Cortex of kidney (tissue), 1 donor: ENCODE measurements at places on chromosomes 12 and 14.

- DNase-seq = no peak
Observed at GRCh38 chr12:47573146-47573659, 132.6 kb downstream of the RPAP3 start.

DNA sequence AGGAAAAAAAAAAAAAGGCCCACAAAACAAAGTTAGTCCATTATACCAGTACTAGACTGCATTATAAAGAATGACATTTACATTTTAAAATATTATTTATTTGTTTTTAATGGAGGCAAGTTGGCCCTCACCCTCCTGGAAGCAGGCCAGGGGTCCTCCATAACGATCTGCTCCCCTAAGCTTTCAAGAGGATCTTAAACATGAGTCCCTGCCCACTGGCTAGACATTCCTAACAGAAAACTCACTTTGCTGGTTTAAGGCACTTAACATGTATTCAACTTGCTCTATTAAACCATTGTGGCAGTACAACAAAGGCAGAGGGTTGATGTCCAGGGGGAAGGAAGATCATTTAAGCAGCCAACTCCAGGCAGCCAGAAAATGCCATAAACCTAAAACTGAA lies 111.4 kb downstream of the STXBP6 start:
- no peak for DNase-seq

- DNase-seq = no peak
Observed at GRCh38 chr14:52895000-52895399, 55.9 kb downstream of the FERMT2 start.

GRCh38 chr14:92513966-92514843 lies 624 bp downstream of the RIN3 start:
- DNase-seq = no peak

GRCh38 chr14:65550779-65551643 lies 138.5 kb downstream of the FUT8 start:
- DNase-seq = no peak

GRCh38 chr14:85325134-85326017 lies 204.6 kb upstream of the FLRT2 start:
- DNase-seq = no peak

GRCh38 chr14:74897642-74898041 lies 15.9 kb downstream of the DLST start:
- DNase-seq = no peak

DNA sequence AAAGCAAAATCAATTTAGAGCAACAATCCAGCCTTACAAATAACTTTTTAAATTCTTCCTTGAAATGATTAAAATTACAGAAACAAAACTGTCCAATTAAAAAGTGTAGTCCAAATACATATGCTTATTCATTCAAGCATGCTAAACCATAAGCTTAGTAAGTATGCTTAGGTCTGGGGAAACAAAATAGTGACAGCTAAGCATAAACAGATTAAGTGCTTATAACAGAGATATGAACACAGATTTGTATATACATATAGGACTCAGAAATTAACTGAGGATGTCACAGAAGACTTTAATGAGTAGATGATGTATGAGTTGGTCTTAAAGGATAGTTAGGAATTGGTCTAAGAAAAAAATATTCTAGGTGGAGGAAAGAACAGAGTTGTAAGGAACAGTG lies 41.8 kb downstream of the SCAF11 start:
- no peak for DNase-seq

DNA sequence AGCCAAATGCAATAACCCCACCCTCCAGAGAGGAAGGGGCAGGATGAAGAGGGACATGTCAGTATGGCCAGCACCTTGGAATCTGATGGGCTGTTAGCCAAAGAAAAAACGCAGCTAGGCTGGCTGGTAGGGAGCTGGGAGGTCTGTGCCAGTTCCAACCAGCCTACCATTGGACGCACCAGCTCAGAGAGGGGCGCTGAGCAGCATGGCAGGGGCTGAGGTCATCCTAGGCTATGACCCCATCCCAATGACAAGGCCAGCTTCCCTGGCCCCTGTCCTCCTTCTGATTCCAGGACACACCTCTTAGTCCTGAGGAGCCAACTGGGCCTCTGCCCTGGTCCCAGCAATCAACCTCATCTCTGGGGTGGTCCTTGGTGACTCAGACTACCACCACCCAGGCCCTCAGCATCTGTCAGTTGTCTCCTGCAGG lies 12.2 kb downstream of the ACTN1 start:
- no peak for DNase-seq

GRCh38 chr12:1093166-1093751 lies 102.2 kb downstream of the ERC1 start:
- no peak for DNase-seq

- no peak for DNase-seq
Observed at GRCh38 chr12:51473947-51474346, 49.3 kb downstream of the SLC4A8 start.

- no peak for DNase-seq
Observed at GRCh38 chr12:68699486-68699885, 12.7 kb downstream of the NUP107 start.

- no peak for DNase-seq
Observed at GRCh38 chr12:116153113-116153512, 124.4 kb downstream of the MED13L start.

- DNase-seq = no peak
Observed at GRCh38 chr14:34181338-34181737, 230.5 kb upstream of the EGLN3 start.

GRCh38 chr14:89657014-89657413 lies 240.0 kb upstream of the FOXN3 start:
- no peak for DNase-seq

DNA sequence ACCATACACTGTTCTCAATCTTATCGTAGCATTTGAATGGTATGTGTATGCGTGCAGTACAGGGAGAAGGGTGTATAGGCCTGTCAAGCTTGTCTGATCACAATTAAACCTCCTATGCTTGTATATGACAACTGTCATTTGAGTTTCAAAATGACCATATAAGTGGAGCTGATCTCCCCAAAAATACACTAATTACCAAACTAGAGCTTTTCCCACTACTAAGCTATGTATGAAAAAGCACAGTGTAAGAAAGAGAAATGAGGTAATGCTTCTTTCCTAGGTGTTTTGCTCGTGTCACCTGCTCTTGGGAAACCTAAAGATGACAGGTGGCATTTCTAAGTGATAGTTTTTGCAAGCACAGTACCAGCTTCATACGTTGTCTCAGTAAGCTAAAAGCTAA lies 1.1 kb upstream of the STK38L start:
- DNase-seq = no peak

GRCh38 chr12:106978035-106978800 lies 8.7 kb downstream of the MTERF2 start:
- no peak for DNase-seq

GRCh38 chr12:25819691-25820090 lies 138.8 kb upstream of the RASSF8 start:
- DNase-seq = no peak

GRCh38 chr14:65864549-65864948 lies 452.0 kb downstream of the FUT8 start:
- DNase-seq = no peak

DNA sequence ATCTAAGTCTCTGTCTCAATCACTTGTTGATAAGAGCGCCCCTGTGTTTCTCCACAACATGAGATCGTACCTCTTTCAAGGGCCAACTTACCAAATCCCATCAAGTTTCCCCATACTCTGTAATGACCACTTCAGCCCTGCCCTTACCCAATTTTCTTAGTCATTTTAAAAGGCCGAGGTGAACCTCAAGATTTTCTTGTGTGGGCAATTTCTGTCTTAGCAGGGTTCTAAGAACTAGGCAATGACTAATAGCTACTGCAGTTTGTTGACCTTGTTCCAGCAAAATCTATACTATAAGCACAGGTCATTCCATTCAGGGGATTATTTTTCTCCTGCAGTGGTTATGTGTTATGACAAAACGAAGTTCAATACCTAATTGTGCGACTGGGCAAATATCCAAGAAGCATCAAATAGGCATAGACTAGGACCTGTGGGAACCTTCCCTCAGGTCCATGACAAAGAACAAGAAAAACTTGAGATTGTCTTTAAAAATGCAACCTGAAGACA lies 359.8 kb downstream of the PCNX1 start:
- DNase-seq = no peak

DNA sequence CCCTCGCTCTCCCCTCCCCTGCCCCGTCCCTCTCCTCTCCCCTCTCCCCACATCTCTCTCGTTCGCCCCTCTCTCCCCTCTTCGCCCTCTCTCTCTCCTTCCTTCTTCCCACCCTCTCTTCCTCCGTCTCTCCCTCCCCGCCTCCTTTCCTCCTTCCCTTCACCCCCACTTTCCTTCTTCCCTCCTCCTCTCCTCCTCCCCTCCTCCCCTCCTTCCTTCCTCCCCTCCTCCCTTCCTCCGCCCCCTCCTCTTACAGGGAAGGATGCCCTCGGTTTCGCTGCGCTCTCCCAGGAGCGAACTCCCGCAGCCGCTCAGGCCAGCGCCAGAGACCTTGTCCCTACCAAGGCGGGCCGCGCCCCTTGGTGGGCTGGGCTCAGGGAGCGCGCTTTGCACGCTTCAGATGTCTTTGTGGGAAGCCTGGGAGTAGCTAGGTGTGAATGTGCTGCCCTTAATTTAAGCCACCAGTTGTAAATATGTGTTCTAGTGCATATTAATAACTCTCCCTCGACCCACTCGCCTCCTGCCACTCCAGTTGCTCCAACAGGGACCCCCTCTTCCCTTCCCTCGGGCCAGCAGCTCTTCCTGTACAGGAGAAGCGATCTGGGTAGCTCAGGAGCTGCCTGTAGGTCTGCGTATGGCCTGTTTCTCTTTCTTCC lies 13.3 kb upstream of the MAP3K9 start:
- DNase-seq = no peak
